ENCODE measurements at places on chromosomes 13 and 19.
A peak's percentile ranks its signal among the peaks of the same experiment; 100 is the strongest.

- DNase-seq, result peak; percentile 89
Observed at GRCh38 chr13:109243311-109243951, 543.0 kb downstream of the IRS2 start.

DNA sequence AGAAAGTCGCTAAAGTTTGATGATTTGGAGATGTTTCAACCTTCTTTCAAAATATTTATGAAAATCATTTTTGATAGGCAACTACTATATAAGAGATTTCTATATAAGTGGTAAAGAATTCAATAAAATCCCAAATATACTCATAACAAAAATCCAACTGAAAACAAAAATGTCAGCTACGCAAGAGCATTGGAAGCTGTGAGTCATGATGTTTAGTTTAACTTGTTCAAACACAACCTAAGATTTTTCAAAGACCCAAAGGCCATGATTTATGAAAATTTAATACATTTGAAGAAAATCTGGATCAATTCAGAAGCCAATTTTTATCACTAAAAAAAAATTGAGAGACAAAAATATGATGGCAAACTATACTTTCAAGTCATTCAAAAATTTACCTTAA, 226.6 kb downstream of the MZT1 start:
- no peak for DNase-seq

- no peak for DNase-seq
Observed at GRCh38 chr13:42039457-42039945, 8.9 kb upstream of the DGKH start.

DNA sequence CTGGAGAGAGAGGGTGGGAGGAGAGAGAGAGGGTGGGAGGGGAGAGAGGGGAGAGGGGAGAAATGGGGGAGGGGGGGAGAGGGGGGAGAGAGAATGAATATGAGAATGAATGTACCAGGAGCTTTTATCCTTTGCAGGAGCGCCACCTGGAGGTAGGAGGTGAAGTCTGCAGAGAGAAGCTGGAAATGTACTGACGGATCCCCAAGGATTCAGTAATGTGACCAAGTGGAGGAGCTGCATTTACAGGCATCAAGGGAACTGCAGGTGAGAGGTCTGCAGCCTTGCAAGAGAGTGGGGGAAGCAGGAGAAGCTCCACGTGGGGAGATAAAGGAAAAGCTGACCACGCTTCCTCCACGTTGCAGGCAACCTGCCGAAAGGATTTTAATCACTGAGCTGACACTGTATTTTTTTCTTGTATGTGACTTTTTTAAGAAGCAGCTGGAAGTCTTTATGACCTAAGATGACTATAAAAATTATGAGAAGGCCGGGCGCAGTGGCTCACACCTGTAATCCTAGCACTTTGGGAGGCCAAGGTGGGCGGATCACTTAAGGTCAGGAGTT, 33.7 kb downstream of the VSTM1 start:
- peak; percentile 28 for DNase-seq

GRCh38 chr19:32781280-32781679, 61.7 kb downstream of the TDRD12 start:
- DNase-seq, result no peak

DNA sequence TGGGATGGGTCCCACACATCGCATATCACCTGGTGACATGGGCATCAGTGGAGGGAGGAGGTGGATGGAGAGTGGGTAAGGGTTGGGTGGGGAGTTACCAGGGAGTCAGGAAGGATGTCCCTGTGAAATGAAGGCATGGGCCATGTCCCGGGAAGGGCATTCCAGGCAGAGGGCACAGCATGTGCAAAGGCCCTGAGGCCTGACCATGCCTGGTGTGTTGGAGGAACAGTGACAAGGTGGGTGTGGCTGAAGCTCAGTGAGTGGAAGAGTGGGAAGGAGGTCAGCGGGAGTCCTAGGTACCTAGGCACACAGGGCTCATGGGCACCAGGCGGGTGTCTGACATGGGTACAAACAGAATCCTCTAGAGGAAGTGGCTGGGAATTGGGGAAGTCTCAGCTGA, 11.0 kb upstream of the COLGALT1 start:
- DNase-seq, result no peak

GRCh38 chr19:36151144-36152018, 866 bp downstream of the COX7A1 start:
- DNase-seq, result peak; percentile 36

- no peak for DNase-seq
Observed at GRCh38 chr13:50355797-50356196, 340.6 kb downstream of the KCNRG start.

DNA sequence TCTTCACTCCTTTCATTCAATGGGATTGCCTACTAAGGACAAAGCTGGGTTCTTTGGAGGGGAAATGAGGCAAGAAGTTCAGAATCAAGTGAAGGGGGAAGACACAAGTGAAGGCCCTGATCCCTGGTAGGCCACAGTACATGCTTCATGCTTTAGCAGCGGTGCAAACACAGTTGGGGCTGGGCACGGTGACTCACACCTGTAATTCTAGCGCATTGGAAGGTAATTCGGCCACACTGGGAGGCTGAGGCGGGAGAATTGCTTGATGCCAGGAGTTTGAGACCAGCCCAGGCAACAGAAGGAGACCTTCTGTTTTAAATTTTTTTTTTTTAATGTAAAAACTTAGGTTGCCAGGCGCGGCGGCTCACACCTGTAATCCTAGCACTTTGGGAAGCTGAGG, 23.4 kb upstream of the GATAD2A start:
- DNase-seq, result no peak

DNA sequence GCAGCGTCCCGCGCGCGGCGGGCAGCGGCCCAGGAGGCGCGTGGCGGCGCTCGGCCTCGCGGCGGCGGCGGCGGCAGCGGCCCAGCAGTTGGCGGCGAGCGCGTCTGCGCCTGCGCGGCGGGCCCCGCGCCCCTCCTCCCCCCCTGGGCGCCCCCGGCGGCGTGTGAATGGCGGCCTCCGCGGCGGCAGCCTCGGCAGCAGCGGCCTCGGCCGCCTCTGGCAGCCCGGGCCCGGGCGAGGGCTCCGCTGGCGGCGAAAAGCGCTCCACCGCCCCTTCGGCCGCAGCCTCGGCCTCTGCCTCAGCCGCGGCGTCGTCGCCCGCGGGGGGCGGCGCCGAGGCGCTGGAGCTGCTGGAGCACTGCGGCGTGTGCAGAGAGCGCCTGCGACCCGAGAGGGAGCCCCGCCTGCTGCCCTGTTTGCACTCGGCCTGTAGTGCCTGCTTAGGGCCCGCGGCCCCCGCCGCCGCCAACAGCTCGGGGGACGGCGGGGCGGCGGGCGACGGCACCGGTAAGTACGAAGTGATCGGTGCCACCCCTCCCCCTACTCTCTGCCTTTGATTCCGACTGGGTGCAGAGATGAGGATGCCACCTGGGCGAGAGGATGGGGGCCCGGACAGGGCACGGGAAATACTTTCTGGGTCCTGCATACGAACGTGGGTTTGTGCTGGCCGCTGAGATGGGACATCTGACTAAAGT, 874 bp downstream of the TRIM28 start:
- DNase-seq, result peak; percentile 84

DNA sequence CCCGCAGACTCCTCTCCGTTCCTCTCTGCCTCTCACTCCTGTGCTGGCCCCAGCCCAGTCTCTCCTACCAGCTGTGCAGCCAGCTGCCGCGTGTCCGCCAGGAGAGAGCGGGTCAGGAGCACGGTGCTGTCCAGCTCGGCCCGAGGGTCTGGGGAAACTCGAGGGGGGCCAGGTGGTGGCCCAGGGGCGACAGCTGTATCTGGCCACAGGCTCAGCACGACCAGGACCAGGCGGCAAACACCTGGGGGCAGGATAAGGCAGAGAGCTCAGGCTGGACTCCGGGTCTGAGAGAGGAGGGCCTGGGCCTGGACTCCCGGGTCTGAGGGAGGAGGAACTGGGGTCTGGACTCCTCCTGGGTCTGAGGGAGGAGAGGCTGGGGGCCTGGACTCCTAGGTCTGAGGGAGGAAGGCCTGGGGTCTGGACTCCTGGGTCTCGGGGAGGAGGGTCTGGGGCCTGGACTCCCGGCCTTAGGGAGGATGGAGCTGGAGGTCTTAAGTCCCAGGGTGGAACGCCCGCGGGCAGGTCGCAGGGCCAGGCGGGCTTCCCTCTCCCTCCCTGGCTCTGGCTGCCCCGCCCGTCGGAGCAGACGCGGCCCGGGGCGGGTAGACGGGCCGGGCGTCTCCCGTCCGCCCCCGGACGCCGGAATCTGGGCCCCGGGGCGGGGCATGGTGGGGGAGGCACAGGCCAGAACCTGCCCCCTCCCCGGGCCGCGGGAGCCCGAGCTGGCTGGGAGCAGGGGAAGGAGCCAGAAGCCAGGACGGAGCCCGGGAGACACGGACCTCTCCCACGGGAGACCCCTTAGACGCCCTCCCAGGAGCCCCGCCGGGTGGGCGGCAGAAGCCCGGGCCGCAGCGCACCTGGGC, 1.3 kb downstream of the IL11 start:
- no peak for DNase-seq

- no peak for DNase-seq
Observed at GRCh38 chr13:51328488-51328887, 11.0 kb upstream of the SERPINE3 start.

GRCh38 chr19:15113245-15114152, 6.3 kb downstream of the SYDE1 start:
- no peak for DNase-seq

DNA sequence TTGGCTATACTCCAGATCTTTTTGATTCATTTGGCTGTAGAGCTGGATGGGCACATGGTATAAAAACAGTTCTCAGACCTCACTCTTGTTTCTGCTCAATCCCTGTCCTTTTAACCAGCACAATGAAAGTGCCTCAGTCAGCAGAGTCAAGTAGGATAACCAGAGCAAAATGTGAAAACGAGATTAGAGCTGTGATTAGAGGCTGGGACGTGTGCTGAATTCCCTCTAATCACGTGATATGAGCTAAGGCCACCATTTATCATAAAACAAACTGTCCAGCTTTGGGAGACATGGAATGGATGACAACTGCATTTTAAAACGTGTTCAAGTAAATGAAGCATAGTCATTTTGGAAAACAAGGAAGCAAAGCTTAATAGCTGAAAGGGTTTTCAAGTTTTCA, 54.1 kb downstream of the GJA3 start:
- DNase-seq, result no peak

- DNase-seq, result no peak
Observed at GRCh38 chr19:51076631-51077213, 6.0 kb downstream of the KLK14 start.

DNA sequence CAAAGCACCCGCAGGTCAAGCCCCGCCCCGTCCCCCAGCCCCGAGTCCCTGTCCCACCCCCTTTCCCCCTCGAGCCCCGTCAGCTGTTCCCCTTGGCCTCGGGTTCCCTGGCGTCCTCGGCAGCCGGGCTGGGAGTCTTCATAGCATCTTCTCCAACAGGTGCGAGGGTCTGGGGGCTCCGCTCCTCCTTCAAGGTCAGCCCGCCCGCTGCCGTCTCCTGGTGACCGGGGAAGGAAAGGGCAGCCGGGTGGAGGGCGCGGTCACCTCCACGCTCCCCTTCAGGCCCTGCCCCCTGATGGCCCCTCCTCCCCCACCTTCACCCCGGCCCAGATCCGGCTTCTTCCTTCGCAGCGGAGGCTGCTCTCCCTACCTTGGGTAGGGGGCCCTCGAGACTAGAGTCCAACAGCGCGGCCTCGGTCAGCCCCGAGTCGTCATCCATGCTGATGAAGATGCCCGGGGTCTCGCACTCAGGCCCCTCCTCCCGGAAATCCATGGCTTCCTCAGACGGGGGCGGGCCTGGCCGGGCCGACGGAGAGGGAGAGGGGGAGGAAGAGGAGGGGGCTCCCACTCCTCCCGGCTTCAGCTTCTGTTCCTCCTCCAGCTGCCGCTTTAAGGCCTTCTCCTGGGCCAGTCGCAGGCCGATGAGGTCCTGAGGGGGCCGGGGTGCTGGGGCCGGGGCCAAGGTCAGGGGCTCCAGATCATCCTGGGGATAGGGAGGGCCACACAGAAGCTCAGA, 541 bp upstream of the RSPH6A start:
- DNase-seq, result no peak

- no peak for DNase-seq
Observed at GRCh38 chr19:41133260-41133659, 19.0 kb downstream of the CYP2F1 start.

GRCh38 chr19:48629599-48630295, 7.4 kb downstream of the DBP start:
- peak; percentile 60 for DNase-seq

DNA sequence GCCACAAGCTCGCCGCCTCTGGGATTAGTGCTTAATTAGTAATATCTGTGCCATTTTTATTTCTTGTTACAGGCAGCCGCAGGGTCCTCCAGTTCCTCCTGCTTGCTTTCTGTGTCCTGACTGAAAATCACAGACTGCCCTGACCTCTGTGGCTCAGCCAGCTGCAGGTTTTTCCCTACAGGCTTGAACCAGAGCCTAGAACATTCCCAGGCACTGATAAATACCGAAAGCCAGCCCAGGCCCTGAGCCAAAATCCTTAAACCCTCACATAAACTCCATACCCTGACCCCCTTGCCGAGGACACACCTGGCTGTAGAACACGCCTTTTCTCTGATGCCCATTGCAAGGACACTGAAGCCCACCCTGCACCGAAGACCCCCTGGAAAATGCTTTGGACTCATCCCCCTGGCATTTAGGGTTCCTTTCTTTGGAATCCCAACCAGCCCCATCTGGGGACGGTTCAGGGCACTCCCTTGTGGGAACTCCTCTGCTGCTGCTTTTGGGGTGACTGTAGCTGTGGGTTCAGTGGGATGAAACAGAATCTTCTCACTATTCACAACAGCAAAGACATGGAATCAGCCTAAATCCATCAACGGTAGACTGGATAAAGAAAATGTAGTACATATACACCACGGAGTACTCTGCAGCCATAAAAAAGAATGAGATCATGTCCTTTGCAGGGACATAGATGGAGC, 15.5 kb downstream of the DPP9 start:
- DNase-seq, result no peak

DNA sequence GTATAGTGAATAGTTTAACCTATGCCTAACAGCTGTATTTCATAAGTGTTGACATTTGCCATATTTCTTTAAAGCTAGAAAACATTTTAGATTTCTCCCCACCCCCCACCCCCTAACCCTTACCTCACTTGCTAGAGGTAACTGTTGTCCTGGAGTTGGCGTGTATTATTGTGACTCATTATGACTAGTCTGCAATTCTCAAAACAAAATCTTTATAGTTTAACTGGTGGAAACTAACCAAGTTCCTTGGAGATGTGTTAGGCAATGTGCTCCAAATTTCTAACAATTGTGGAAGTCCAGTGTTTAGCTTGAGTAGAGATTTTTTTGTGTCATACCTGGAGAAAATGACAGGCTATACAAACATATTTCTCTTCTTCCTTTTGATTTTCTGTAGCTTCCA, 38.0 kb downstream of the KCTD4 start:
- peak; percentile 64 for DNase-seq

- no peak for DNase-seq
Observed at GRCh38 chr19:7748756-7749155, 1.4 kb upstream of the CD209 start.
